ENCODE measurements at places on chromosomes 5 and 9.

DNA sequence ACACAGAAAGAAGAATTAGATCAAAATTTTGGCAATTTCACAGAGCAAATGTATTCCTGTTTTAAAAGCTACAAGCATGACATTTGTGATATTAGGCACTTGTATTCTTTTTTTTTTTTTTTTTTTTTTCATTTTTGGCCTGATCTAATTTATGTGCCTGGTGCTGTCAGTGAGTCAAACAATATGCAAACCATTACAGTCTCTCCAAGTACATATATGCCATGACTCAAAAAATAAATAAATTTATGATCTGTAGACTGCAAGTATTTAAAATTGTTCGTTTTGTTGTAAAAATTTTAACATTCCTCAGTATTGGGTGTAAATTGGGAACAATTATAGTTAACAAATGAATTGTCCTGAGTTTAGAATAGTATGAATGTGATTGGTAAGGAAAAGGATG, 51.4 kb downstream of the CDH9 start:
- no peak for ATAC-seq

DNA sequence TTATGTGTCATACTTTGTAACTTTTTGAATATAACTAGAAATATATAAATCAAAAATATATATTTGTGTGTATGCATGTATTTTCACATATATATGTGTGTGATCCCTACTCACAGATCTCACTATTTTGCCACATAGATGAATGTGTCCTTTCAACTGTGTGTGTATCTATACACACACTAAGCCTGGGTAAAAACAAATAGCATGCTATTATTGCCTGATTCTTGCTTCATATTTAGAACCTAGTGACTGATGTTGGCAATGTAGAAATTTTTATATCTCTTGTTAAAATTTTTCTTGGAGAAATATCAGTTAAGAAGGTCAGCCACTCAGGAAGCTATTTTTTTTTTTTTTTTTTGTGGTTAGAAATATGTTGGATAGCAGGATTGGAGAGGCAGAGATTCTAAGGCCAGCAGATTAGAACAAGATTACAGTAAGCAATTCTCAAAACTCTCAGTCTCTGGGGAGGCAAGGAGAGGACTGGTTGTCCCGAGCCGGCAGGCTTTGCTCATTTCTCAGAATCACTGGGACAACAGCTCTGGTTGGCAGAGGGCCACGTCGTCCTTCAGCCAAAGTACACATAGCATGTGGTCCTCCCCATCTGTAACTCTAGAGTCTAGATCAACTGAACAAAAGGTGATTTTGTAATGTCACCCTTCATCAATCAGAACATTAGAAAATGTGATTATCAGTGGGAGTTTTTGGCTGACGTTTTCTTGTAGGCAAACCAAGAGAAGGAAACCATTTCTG, 19.7 kb downstream of the C6 start:
- no peak for ATAC-seq

DNA sequence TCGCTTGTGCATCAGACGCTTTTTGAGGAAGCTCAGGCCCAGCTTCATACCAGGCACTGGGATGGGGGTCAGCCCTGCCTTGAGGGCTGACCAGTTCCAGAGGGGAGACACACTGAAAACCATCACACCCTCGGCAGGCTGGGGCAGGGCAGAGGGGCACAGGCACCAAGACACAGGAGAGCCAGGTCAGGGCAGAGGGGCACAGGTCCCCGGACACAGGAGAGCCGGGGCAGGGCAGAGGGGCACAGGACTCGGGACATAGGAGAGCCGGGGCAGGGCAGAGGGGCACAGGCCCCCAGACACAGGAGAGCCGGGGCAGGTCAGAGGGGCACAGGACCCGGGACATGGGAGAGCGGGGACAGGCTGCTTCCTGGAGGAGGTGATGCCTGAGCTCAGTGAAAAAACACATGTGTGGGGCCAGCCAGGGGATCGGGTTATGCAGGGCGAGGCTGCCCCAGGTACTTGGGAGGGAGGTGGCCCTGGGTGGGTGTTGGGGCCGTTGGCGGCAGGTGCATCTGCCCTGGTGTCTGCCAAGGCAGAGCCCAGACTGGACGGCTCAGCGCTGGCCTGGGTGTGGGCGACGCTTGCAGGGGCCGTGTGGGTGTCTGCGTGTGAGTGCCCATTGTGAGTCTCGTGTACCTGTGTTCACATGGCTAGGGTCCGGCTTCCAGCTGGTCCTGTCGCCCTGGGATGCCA, 15.1 kb upstream of the SLC2A6 start:
- ATAC-seq = no peak

DNA sequence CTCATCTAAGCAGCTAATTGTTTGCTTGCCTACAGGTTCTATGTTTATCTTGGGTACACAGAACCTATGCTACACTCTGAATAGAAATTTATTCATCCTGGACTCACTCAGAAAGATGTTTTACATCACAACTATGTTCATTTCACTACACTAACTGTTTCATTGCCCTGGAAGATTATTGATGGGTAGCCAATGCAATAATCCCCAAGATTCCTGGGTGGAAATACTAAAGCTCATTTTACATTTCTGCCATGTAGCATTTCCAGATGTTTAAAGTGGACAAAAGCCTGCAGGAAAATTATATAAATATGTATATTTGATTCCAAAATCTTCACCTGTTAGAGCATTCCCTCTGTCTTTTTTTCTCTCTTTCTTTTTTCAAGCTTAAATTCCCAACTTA, 51.9 kb upstream of the IL7R start:
- ATAC-seq = no peak

DNA sequence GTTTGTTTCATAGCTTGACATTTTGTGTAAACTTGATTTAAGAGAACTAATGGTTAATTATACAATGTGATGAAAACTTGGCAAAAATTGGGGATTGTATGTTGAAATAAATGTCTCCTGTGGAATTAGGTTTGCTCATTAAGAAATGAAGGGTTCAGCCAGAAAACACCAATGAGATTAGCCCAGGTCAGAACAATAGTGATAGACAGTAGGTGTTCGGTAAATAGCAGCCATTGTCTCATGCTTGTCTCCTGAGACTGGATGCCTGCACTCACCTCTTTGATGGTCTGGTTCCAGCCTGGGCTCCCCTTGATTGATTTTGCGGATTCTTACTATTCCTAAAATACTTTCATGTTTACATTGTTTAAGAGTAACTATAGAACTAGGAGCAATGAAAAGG, 135.5 kb downstream of the FBN2 start:
- no peak for ATAC-seq

DNA sequence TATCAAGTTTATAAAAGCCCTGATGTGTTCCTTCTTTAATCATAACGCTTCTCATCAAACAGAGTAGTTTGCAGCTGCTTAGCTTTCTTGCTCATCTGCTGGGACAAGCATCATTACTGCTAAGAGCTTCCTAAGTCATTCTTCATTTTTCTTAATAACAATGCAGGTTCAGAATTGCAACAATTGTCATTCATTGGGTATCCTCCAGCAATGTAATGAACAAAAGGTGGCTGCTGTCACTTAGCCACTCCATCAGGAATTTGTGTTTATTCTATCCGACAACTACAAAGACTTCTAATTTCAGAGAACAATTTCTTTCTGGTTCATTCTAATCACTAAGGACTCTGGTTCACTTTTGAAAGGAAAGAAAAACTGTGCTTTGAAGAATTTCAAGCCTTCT, 836.7 kb upstream of the CDH10 start:
- no peak for ATAC-seq

DNA sequence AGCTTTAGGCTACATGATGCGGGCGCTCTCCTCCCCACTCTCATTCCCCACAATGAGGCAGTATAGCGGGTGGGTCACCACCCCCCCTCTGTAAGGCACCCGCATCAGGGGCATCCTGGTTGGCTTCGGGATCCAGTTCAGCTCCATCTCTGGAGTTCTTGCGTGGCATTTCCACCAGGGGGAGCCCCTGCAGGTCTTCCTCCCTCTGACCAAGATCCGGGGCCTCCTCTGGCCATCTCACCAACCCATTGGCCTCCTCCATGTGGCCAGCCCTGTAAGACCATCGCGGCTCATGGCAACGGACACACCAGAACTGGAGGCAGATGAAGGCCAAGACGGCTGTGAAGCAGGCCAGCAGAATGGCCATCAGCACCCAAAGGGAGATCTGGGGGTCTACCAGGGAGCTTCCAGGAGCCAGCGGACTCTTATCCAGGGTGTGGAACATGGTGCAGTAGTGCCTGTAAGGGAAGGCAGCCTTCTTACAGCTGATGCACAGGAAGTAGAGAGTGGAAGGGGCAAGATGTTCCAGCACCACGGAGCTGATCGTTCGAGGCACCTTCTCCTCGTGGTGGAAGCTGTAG, 77.0 kb downstream of the CYFIP2 start:
- peak; percentile 91 for ATAC-seq

Measured in SK-N-SH treated with all-trans-retinoic acid at 6 μM for 48 hours (cell line).